ENCODE measurements at places on chromosomes 7 and 10. TPM values are rescaled to one million over a fixed set of nuclear protein-coding genes. Genes with fewer than 3 reads are reported as not detected.

INTS1 gene
- total RNA-seq = 45.1 TPM

TMEM139 gene
- total RNA-seq = not detected

PTER gene
- 11.3 TPM for total RNA-seq

HOXA4 gene
- total RNA-seq = not detected

FAM131B gene
- 3.1 TPM for total RNA-seq

PGAM2 gene
- total RNA-seq = 0.56 TPM

LRMDA gene
- total RNA-seq = 0.38 TPM

SDK1 gene
- total RNA-seq = 0.19 TPM

ANKRD30A gene
- not detected for total RNA-seq

AOAH gene
- not detected for total RNA-seq

TMEM176A gene
- total RNA-seq = not detected

UNCX gene
- total RNA-seq = not detected

CALML3 gene
- not detected for total RNA-seq

LEP gene
- total RNA-seq = not detected

FZD8 gene
- total RNA-seq = 19.7 TPM

TNRC18 gene
- 24.0 TPM for total RNA-seq

NEURL1 gene
- total RNA-seq = under 0.01 TPM

GPR26 gene
- total RNA-seq = not detected

TAX1BP1 gene
- 131 TPM for total RNA-seq

GBX1 gene
- not detected for total RNA-seq

TLL2 gene
- total RNA-seq = 0.28 TPM

TMEM270 gene
- total RNA-seq = not detected

C7orf33 gene
- not detected for total RNA-seq

CLDN4 gene
- total RNA-seq = 2.7 TPM

IKZF1 gene
- not detected for total RNA-seq

FAM25G gene
- total RNA-seq = not detected

CTAGE8 gene
- 0.19 TPM for total RNA-seq

DOCK4 gene
- 26.6 TPM for total RNA-seq

GSTO2 gene
- 2.3 TPM for total RNA-seq

PLEKHS1 gene
- not detected for total RNA-seq

PNLIP gene
- total RNA-seq = not detected

STEAP1B gene
- total RNA-seq = 25.3 TPM

SFTPA1 gene
- total RNA-seq = not detected

KIF11 gene
- 42.0 TPM for total RNA-seq

CHRM2 gene
- total RNA-seq = under 0.01 TPM
